ENCODE measurements at places on chromosomes 11 and 22.

- DNase-seq, result no peak
Observed at GRCh38 chr11:70288721-70289120, 18.2 kb downstream of the PPFIA1 start.

DNA sequence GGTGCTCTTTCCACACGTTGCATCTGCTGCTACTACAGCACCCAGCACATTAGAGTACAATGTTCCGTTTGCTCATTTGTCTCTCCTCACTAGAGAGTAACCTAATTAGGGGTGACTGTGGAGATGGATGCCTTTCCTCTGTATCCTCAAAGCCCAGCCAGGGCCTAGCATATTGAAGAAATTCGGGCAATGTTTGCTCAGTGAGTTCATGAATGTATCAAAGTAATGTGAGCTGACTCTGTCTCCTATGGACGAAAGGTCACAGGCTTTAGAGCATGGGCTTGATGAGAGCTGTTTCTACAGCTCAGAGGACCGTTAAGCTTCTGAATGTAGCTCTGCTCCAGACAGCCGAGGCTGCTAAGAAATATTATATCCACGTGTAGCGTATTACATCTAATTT lies 67.5 kb downstream of the C11orf58 start:
- no peak for DNase-seq

GRCh38 chr11:36577859-36578258 lies 10.1 kb downstream of the RAG1 start:
- no peak for DNase-seq

- no peak for DNase-seq
Observed at GRCh38 chr11:35313066-35313759, 106.1 kb downstream of the SLC1A2 start.

DNA sequence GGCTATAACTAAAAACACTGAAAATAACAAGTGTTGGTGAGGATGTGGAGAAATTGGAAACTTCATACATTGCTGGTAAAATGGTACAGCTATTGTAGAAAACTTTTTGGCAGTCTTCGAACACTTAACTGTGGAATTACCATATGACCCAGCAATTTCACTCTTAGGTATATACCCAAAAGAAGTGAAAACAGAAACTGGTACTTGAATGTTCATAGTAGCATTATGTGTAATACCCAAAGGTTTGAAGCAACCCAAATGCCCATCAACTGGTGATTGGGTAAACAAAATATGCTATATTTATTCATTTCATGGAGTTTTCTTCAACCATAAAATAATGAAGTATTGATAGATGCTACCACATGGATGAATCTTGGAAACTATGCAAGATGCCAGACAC lies 40.8 kb upstream of the FTH1 start:
- no peak for DNase-seq

- DNase-seq, result no peak
Observed at GRCh38 chr22:44930711-44931035, 79.1 kb downstream of the PHF21B start.

- DNase-seq, result no peak
Observed at GRCh38 chr22:29074276-29074772, 1.5 kb downstream of the KREMEN1 start.

- DNase-seq, result no peak
Observed at GRCh38 chr11:10386861-10387205, 68.2 kb upstream of the AMPD3 start.

DNA sequence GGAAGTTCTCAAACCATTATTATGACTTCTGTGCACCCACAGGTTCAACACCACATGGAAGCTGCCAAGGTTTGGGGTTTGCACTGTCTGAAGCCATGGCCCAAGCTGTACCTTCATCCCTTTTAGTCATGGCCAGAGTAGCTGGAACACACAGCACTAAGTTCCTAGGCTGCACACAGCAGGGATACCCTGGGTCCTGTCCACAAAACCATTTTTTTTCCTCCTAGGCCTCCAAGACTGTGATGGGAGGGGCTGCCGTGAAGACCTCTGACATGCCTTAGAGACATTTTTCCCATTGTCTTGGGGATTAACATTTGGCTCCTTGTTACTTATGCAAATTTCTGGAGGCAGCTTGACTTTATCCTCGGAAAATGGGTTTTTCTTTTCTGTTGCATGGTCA lies 42.7 kb downstream of the DDIAS start:
- no peak for DNase-seq

- DNase-seq, result no peak
Observed at GRCh38 chr11:47986742-47987141, 6.4 kb downstream of the PTPRJ start.

DNA sequence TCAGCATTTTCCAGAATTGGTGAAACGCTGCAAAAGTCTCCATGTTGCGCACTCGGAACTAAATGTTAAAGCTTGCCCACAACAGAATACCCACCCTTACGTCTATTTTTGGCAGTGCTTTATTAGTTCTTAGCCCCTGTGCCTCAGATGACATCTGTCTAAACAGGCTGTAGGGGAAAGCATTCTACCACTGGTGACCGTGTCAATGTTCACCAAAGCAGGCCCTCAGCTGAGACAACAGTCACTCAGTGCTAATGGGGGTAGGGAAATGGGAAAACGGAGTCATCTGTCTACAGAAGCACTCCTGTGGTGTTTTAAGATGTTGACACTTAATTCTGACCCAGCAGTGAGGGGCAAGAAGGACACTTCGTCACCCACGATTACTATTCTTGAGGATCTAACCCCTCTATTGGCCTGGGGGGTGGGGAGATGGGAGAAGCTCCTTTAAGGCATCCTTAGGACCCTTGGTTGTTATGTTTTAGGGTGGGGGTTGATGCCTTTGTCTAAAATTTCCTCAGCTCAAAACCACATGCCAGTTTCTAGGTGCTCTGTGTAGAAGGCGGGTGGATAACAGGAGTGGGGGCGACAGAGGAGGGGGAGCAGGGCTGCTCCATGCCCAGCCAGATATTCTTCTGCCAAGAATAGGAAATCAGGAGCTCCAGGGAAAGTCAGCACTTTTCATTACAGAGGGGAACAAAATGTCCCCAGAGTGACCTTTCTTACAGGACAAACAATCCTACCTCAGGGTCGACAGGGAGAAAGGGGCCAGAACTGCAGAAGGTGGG lies 15.6 kb upstream of the MFRP start:
- no peak for DNase-seq

DNA sequence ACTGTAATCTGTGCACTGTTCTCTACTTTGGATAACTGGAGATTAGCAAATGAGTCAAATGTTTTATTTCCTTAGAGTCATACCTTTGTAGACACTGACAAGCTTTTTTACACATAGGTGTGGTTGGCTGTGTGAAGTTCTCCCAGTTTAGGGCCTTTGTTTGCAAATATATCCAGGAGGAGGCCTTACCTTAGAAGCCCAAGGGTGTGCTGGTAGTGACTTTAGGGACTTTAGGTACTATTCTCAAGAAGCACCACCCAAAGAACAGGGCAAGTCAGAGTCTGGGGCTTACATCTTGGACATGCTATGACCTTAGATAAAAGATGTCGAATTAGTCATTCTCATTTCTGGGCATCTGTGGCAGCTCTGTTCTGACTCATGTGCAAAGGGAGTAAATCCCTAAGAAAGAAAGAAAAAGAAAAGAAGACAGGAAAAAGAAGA lies 4.8 kb upstream of the FAR1 start:
- DNase-seq, result no peak

- DNase-seq, result no peak
Observed at GRCh38 chr22:42582987-42583386, 29.2 kb downstream of the SERHL2 start.

- no peak for DNase-seq
Observed at GRCh38 chr22:21445437-21446127, 21.6 kb upstream of the TMEM191C start.

DNA sequence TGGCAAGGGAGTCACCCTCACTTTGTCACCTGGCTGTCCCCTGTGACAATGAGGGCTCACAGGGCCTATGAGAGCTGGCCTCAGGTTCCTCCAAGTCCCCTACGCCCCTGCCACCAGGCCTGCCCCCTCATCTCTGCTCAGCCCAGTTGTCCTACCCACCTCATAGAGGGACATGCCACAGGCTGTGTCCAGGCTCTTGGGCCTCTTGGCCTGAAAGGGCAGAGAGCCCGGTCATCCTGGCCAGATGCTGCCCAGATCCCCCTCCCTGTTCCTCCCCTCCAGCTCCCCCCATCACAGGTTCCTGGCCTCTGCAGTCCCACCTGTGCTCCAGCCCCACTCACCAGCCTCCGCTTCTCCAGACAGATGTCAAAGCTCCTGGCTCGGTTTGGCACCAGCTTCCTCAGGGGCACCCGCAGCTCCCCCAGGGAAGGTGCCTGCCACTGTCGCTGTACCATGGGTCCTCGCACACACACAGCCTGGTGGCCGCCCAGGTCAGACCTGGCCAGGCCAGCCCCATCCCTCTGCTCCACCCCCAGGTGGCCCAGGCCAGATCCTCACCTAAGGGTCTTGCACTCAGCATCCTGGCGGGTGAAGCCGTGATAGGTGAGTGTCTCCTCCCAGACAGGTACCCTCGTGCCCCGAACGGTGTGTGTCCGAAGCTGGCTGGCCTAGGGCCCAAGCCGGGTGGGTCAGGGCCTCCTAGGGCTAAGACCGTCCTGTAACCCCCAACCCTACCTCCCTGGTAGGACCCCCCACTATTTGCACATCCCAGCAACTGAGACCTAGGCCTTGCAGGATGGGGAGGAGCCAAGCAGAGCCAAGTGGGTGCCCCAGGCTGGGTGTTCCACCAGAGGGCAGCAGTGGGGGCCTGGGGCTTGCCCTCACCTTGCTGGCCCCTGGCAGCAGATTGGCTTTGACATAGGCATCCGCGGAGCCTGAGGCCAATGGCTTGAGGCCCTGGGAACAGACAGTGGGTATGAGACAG lies 8.3 kb downstream of the NDUFV1 start:
- DNase-seq, result no peak

DNA sequence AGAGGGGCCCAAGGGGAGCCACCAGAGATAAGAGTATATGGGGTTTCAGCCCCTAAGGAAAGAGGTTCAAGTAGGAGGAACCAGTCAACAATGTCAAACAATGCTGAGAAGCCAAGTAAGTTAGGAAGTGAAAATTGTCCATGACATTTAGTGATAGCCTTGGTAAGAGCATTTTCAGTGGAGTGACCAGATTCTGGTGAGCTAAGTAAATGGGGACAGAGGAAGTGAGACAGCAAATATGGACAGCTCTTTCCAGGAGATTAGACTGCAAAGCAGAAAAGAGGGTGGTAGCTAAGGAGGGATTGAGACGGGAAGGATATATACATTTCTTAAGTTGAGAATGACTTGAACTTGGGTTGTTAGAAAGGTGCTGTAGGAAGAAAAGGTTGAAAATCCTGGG lies 22.9 kb downstream of the POLD3 start:
- no peak for DNase-seq

All from stimulated activated CD8-positive, alpha-beta memory T cell treated with anti-CD3 and anti-CD28 coated beads, Interleukin-4, amount 100 ng/mL, for 1 hour (primary cell).